Cerebellum (tissue), 4 donors: ENCODE measurements at places on chromosomes 4 and X.
A peak's percentile ranks its signal among the peaks of the same experiment; 100 is the strongest.

GRCh38 chr4:41712425-41712824, 36.1 kb downstream of the PHOX2B start:
- no peak for DNase-seq

GRCh38 chrX:128807367-128807766, 715.9 kb downstream of the SMARCA1 start:
- DNase-seq, result no peak

GRCh38 chr4:120156120-120156718, 89.6 kb upstream of the MAD2L1 start:
- DNase-seq, result peak; percentile 7

DNA sequence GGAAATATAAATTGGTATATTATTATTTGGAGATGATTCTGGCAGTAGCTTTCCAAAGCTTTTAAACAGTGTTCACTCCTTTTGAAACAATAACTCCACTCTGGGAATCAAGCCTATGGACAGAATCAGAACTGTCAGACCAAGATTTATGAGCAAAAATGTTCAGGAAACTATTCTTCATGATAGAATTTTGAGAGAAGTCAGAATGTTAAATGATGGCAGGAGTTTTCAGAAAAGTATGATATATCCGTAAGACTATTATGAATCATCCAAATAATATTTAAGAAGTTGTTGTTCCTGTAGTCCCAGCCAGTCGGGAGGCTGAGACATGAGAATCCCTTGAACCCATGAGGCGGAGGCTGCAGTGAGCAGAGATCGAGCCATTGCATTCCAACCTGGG, 50.5 kb upstream of the ADGRG2 start:
- no peak for DNase-seq

- no peak for DNase-seq
Measured at GRCh38 chrX:53494436-53494835, 60.3 kb upstream of the HSD17B10 start.

GRCh38 chr4:107746161-107746560, 26.1 kb upstream of the PAPSS1 start:
- DNase-seq, result no peak

DNA sequence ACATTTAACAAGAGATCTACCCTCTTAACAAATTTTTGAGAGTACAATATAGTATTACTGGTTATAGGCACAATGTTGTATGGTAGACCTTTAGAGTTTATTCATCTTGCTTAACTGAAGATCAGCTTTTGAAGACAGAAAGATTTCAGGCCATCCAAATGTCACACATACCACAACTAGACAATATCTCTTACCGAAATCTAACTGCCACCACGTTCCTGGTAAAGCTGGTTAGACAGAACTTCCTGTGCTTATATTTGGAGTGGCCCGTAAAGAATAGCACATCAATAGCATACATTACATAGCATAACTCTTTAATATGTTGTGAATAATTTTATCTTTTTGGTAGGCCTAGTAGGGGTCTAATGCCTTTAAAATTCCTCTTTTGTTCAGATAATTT, 29.8 kb upstream of the ARHGEF6 start:
- DNase-seq, result no peak

GRCh38 chr4:174697202-174697601, 131.8 kb downstream of the GLRA3 start:
- no peak for DNase-seq

DNA sequence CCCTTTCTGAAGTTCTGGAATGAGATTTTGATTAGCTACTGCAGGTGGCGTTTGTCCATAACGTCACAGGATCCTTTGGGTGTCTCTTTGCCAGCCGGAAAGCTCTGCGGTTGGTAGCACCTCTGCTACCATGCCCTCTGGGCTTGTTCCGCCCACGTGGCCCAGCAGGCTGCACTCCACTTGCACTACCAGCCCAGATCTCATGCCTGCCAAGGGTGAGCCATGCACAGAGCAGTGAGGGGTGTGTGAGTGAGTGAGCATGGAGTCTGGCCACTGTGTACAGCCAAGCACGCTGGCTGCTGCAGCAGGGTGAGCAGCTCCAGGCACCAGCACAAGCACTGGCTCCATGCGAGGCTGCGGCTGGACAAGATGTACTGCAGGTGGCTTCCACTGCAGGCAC, 6.6 kb upstream of the HNRNPD start:
- no peak for DNase-seq

- DNase-seq, result no peak
Measured at GRCh38 chr4:113162089-113162488, 112.6 kb downstream of the ANK2 start.

DNA sequence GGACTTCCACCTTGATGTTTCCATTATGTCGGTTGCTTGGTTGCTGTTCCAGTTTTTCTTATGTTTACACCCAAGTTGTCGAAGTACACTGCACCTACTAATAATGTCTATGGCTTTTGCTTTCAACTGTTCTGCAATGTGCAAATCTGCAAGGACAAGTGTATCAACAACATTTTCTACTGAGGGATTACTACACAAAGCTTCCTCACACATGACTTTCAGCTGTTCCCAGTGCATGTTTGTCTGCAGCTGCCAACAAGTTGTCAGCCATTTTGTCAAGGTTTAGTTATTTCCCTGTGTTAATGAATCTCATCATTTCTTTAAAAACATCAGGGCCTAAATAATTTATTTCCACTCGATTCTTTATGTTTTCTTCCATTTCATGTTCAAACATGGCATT, 45.4 kb upstream of the UGT2A3 start:
- no peak for DNase-seq

GRCh38 chr4:2684486-2684885, 71.7 kb downstream of the TNIP2 start:
- DNase-seq, result no peak

GRCh38 chr4:90127706-90128345, 632 bp downstream of the CCSER1 start:
- DNase-seq, result peak; percentile 65

DNA sequence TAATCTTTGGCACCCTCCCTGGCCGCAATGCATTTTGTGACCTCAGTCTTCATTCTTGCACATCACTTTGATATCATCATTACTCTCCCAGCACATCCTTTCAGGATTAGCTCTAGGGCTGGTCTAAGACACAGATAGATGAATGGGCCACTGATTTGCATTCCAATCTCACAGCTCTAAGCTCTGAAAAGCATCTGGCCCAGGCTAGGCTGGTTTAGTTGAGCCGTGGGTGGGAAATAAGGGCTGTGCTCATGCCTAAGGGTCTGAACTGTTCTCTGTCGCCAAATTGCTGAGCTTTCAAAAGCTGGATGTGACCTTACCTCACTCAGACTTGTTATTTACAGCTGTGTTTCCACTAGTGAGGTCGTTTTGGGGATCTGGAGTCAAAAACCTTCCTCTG, 30.0 kb upstream of the SLC9A7 start:
- DNase-seq, result no peak

DNA sequence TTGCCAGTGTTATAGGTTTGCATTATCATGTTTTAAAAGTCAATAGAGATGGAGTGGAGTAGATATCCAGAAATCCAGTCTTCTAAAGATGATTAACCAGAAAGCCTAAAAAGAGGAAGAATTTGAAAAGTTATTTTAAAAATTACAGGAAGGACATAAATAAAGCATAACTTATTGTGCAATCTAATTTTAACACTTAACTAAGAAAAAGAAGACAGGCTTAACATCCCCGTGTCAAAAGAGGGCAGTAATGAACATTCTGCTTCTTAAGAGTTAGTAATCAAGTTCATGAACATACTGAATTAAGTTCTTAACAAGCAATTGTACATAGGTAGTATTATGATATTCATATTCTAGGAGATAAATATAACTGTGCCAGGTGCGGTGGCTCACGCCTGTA, 39.3 kb downstream of the ELF2 start:
- no peak for DNase-seq

DNA sequence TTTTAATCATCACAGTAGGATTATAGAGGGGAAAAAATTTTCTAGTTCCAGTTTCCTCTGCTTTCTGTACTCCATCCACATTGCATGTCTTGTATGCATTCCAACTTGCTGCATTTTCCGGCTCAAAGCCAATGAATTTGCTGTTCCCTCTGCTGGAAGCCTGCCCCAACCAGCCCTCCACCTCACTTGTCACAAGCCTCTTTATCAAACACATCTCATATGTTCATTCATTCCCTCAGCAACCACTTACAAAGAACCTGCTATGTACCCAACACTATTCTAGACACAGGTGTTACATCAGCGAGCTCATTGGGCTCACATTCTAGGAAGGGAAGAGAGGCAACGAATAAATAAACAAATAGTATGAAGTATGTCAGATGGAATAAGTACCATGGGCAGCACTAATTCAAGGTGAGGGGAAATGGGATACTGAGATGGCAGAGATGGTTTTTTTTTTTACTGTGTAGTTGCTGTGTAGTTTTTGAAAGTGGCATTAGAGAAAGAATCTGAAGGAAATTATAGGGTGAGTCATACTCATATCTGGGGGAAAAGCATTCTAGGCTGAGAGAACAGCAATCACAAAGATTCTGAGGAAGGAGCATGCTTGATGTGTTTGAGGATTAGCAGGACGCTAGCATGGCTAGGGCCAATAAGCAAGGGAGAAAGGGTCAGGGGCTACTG, 332.5 kb downstream of the PDGFC start:
- DNase-seq, result no peak

DNA sequence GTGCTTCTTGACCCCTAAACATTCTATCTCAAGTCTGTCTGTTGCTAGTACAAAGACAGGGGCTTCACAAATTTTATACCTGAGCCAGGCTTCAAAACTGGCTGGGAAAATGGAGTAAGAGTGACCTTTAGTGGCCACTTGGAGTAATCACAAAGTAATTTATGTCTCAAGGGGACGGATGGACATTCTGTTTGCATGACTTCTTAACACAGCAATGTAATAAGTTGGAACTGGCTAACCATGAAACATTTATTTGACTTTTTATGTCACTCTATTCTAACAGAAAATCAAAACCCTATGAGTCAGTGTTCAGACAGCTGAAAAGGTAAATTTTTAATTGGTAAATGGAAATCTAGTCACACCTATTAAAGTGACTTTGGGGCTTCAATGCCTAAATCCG, 600.6 kb downstream of the ANKRD50 start:
- DNase-seq, result no peak

GRCh38 chr4:55435141-55435841, 39.5 kb downstream of the TMEM165 start:
- no peak for DNase-seq

- DNase-seq, result no peak
Measured at GRCh38 chr4:110666030-110666429, 43.2 kb upstream of the PITX2 start.
